ENCODE measurements at places on chromosomes 3 and 15.

GRCh38 chr3:78809966-78810365 lies 957.8 kb downstream of the ROBO1 start:
- no peak for DNase-seq

DNA sequence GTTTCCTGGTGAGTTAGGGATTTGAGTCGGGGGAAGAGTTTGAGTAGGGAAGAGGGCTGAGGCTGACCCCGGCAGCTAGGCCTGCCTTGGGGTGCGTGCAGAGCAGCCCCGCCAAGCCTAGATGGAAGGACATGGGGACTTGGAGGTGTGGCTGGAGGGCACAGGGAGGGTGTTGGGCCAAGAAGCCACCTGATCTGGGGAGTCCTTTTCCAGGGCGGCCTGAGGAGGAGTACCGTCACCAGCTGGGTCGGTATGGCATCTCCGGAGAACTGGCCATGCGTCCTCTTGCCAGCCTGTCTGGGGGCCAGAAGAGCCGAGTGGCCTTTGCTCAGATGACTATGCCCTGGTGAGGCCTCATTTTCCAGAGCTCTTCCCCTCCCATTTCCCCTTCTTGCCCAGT lies 6.9 kb downstream of the ABCF3 start:
- no peak for DNase-seq

GRCh38 chr3:16841904-16842271 lies 42.9 kb upstream of the PLCL2 start:
- DNase-seq: peak; percentile 68

GRCh38 chr3:181558870-181559269 lies 152.9 kb upstream of the SOX2 start:
- no peak for DNase-seq

GRCh38 chr3:23659274-23659673 lies 146.5 kb upstream of the UBE2E1 start:
- DNase-seq: no peak

DNA sequence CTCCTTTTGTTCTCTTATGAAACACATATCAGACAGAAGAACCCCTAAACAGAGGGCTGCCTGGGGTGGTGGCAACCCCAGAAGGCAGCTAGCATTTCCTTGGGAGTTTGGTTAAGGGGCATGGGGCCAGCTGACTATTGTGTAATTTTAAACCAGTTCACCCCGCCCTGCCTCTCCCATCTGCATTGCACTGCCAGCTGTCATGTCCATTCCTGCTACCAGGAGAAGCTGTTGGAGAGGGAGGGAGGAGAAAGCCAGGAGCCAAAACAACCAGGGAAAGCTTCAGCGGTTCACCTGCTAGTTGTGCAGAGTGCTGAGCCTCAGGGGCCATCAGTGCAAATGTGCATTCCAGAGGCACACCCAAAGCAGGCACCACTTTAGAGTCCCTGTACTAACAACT lies 47.6 kb upstream of the ATP1B3 start:
- DNase-seq: no peak

DNA sequence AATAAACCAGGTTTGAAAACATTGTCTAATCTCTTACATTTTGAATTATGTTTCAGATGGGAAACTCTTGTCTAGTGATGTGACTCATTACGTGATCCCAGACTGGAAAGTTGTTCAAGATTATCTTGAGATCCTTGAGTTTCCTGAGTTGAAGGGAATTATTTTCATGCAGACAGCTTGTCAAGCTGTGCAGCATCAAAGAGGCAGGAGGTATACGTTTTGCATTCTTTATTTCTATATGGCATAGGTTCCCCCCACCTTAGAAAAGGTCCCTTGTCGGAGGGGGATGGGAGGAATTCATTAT lies 1.5 kb downstream of the DIS3L start:
- no peak for DNase-seq

DNA sequence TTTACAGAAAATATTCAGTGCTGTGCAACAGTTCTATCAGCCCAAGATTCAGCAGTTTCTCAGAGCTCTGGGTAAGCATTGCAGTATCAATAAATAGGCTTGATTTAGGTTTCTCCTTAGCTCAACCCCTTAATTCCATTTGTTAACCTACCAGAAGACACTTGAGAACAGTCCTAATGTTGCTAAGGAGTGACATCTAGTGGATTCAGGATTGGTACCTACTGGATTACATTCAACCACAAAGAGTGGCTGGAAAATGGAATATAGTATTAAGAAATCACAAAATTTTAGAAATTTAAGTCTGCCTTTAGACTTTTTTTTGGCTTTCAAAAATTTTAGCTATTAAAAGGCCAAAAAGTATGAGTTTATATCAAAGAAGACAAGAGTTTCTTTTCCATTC lies 34.7 kb downstream of the POLG start:
- no peak for DNase-seq

GRCh38 chr3:75303741-75304140 lies 360.4 kb upstream of the FRG2C start:
- no peak for DNase-seq

- DNase-seq: no peak
Measured at GRCh38 chr3:174192471-174192870, 666.7 kb upstream of the NAALADL2 start.

DNA sequence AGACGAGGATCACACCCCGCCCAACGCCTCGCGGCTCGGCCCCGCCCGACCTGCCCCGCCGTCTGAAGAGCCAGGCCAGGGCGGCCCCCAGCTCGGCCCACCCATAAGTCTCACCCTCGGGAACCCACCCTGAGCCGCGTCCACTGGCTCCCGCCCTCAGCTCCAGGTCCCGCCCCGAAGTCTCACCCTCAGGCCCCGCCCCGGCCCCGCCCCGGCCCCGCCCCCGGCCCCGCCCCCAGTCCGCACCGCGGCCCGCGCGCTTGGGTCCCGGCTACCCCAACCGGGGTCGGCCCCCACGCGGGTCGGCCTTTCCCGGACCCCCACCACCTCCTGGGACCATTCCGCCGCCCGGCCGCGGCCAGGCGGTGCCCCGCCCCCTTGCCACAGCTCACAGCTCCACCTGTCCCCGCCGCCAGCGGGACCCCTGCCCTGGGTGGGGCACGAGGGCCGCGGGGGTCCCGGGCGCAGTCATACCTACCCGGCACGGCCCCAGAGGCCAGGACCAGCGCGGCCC lies 489 bp downstream of the CSPG5 start:
- DNase-seq: peak; percentile 15

DNA sequence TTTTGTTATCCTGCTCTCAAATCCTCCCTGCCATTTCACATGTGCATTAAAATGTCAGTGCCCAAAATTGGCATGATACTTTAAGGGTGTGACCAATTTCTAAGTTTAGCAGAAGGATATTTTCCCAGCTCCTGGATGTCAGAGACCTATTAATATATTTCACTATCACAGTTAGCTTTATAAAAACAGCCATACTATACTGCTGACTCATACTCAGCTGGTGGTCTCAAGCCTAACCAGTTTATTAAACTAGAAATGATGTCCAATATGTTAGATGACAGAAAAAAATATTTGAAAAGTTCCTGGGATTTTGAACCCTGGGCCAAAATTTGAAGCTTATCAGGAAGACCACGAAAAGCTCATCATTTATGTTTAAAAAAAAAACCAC lies 60.9 kb upstream of the ZNF280D start:
- no peak for DNase-seq

GRCh38 chr15:90286678-90287077 lies 21.2 kb downstream of the NGRN start:
- DNase-seq: peak; percentile 54

GRCh38 chr3:113035387-113035982 lies 44.7 kb downstream of the GTPBP8 start:
- DNase-seq: peak; percentile 58

GRCh38 chr15:78415284-78415683 lies 22.7 kb upstream of the IREB2 start:
- DNase-seq: no peak

DNA sequence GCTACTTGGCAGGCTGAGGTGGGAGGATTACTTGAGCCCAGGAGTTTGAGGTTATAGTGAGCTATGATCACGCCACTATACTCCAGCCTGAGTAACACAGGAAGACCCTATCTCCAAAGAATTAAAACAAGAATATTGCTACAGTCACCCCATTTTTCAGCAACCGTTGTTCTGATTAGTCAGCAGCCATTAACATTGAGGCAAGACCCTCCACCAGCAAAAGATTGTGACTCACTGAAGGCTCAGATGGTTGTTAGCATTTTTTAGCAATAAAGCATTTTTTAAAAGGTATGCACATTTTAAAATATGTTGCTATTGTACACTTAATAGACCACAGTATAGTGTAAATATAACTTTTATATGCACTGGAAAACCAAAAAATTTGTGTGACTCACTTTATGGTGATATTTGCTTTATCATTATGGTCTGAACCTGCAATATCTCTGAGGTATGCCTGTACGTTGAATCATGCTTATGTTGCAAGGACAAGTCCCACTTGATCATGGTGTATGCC lies 492.6 kb downstream of the SQOR start:
- DNase-seq: no peak

GRCh38 chr15:79051029-79051428 lies 39.6 kb downstream of the RASGRF1 start:
- DNase-seq: no peak

DNA sequence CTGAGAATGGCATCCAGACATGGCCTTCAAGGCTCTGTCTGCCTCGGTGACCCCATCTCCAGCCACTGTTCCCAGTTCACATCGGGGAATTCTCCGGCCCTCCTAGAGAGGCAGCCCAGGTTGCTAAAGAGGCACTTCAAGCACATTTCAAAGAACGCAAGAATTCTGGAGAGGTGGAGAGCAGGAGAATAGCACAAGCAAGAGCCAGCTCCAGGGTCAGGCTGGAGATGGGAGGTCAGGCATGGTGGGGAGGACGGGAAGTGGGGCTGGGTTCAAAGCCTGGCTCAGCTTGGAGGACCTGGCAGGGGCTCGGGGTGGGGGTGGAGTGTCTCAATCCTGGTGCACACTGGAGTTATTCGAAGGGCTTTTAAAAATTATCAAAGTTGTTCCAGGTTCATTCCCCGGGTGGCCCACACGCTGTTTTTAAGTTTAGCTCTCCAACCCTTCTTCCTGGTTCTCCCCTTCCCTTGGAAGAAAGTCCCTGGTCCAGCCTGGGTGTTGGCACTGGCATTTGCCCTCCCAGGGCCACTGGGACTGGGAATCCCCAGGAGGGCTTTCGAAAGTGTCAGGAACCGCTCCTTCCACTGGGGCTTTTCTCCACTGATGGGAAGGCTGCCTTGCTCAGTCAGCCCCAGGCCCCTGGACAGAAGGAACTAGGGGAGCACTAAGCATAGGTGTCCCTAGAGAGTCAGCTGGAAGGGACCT lies 35.8 kb downstream of the ZNF710 start:
- no peak for DNase-seq

DNA sequence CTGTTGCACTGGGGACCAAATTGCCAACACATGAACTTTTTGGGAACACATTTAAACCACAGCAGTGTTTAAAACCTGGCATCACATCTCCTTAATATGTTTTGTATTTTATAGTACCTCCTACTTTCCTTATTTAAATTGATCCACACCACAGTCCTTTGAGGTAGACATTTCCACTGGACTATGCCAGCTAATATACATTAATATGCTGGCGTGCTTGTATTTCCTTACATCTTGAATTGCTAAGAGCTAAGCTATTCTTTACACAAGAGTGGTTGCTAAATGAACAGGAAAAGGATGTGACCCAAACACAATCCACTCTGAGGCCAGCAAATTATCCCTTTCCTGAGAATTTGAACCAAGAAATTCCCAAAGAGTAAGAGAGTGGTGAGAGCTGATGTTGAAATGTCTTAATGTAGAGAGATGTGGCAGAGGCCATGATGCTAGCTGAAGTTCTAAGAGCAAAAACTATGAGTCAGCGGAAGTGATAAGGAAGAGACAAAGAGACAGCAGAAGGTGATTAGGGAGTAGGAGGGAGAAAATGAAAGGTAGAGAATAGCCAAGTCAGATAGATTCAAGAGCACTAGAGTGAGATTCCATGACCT lies 131.2 kb downstream of the CD47 start:
- no peak for DNase-seq

- no peak for DNase-seq
Measured at GRCh38 chr15:62895139-62895866, 147.2 kb upstream of the TPM1 start.

- no peak for DNase-seq
Measured at GRCh38 chr15:90588427-90588826, 58.7 kb downstream of the CRTC3 start.

DNA sequence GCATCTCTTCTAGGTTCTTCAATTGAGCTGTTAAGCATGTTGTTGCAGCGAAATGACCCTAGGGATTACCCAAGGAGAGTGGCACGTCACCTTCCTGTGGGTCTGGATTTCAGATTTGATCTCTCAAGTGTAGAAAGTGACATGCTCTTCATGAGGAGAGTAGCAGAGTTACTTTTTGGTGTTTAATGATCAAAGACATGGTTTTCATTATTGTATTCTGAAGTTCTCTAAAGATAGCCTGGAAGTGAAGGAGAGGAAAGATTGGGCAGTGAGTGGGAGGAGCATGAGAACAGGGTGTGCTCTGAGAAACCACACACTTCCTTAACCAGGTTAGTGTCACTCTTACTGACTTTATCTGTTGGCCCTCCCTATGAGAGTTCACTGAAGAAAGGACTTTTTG lies 153.6 kb downstream of the AKAP13 start:
- DNase-seq: peak; percentile 42

DNA sequence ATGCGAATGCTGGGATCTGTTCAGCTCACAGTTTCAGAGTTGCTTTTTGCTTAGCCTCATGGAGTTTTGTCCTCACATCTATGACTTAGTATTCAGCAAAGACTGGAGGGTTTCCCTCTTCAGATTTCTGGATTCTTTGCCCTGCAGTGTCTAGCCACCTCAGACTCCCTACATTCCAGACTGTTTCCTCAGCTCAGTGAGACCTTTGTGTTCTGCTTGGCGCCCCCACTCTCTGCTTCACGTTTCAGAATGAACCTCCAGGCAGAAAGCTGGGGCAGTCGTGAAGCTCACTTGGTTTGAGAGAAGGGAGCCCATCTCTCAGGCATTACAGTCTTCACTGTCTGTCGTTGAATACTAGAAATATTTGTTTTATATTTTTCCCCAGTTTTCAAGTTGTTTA lies 118.1 kb downstream of the CACNA1D start:
- no peak for DNase-seq

GRCh38 chr15:88656760-88657221 lies 18.0 kb downstream of the ISG20 start:
- no peak for DNase-seq

DNA sequence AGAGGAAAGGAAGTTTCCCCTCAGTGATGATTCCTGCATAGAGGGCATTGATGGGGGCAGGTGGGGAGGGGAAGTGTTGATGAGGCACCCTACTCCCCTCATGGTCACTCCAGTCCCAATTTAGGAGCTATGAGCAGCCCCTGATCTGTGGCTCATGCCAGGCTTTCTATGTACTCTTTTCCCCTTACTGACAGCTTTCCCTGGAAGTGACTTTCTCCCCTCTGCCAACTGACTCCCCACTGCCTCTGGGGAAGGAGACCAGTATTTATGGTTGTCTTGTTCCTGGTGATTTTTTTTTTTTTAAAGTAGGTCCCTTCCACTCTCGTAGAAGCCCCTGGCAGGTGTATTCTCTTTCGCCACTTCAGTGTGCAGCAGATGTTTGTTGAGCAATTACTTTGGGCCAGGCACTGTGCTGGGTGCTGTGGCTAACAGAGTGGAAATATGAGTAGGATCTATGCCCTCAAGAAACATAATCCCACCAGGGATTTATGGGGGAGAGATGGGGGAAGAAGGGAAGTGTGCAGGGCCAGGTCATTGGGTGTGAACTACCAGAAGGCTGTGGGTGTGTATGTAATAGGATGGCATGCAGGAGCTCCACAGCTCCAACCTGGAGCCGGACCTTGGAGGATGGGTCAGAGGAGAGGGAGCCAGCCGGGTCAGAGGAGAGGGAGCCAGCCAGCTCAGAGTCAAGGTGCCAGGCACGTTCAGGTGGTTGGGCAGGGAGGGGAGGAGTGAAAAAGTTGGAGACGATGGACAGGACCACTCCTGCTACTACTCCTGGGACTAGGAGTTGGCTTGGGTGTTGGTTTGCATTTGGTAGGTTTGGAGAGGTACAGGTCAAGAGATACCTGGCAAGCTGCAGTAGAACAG lies 3.5 kb downstream of the SMAD6 start:
- no peak for DNase-seq

Measured in CD4-positive, alpha-beta T cell treated with Interleukin-4 for 4 hours (primary cell).